Karpas-422 (cell line): ENCODE measurements at places on chromosomes 11 and 22. TPM values are rescaled to one million over a fixed set of nuclear protein-coding genes. Genes with fewer than 3 reads are reported as not detected.

DNA sequence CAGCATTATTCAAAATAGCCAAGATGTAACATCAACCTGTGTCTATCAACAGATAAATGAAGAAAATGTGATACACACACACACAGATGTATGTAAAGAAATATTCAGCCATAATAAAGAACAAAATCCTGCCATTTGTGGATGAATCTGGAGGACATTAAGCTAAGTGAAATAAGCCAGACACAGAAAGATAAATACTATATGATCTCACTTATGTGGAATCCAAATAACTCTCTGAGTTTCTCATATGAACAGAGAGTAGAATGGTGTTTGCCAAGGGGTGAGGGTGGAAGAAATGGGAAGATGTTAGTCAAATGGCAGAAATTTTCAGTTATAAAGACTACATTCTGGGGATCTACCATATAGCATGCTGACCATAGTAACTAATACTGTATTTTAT lies 224.2 kb downstream of the GUCY1A2 start:
- DNase-seq: no peak

- no peak for DNase-seq
These were observed 8.2 kb downstream of the ARRB1 start for GRCh38 chr11:75342966-75343870.

- DNase-seq: peak; percentile 86
These were observed 21.5 kb upstream of the POU2AF1 start for GRCh38 chr11:111400595-111400994.

MIOX gene
- total RNA-seq: 0.93 and 3.9 TPM in 2 replicates

APOA4 gene
- total RNA-seq: not detected in 2 replicates
